ENCODE measurements at places on chromosomes 2 and 18. TPM values are rescaled to one million over a fixed set of nuclear protein-coding genes. Genes with fewer than 3 reads are reported as not detected.

GRCh38 chr18:78542204-78542603, 437.4 kb upstream of the SALL3 start:
- DNase-seq = no peak

GRCh38 chr18:45399146-45399545, 216.1 kb upstream of the SLC14A2 start:
- DNase-seq = no peak

- no peak for DNase-seq
Observed at GRCh38 chr18:24544949-24545348, 84.5 kb downstream of the HRH4 start.

DNA sequence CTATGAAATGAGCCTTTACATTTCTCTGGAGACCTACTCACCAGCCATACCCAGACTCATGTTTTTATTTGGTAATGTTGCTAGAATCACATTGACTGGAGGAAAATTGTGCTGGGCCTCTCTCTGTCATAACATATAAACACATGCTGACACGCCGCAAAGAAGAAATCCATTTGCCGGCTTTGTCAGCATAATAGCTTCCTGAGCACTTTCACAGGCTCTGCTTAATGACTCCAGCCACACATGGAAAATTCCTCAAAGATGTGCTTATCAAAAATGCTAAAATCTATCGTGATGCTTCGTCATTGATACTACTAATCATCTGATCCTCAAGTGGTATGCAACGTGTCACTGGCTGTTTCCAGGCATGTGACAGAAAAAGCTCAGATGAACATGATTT, 63.1 kb downstream of the RND3 start:
- DNase-seq = no peak

DNA sequence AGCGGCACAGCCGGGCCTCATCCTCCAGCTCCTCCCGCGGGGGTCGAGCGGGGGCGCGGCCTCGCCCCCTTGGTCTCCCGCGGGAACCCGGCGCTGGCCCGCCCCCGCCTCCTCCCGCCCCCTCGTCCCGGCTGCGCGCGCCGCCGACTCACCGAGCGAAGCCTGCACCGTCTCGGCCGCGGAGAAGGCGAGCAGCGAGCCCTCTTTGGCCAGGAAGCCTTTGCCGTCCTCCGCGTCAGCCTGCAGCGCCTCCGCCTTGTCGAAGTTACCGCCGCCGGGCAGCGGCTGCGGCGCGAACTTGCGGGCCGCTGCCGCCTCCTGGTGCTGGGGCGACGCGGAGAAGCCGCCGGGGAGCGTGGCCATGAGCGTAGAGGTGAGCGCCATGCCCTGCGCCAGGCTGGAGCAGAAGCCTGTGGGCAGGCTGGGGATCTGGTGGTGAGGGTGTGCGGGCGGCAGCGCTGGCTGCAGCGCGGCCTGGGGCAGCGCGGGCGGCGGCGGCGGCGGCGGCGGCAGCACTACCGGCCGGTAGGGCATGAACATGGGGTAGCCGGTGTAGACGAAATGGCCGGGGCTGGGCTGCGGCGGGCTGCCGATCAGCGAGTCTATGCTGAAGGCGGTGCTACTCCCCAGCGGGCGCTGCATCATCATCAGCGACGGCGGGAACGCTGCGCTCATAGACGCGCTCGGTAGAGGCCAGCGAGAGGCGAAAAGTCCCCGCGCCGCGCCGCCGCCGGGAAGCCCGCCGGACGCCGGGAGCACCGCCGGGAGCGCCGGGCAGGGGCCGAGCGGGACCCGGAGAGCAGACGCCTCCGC, 683 bp downstream of the GBX2 start:
- DNase-seq = peak; percentile 42

DNA sequence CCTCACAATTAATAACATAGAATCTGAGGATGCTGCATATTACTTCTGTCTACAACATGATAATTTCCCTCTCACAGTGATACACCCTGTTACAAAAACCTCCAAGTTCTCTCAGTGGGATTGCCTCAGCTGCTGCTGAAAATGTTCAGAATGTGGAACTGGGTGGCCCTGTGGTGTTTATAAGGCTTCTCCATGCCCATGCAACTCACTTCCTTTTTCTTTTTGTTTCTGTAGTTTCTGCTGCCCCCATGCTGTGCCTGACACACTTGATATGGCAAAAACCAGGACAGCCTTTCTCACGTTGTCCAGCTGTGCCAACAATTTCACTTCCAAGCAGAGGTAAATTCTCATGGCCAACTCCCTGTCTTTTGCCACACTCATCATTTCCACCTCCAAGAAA, 206.2 kb downstream of the RPIA start:
- no peak for DNase-seq

GRCh38 chr18:24121625-24122024, 17.2 kb upstream of the CABYR start:
- DNase-seq = no peak

TFCP2L1 gene
- not detected for polyA plus RNA-seq

CDK15 gene
- 15.7 TPM for polyA plus RNA-seq

PTPRN gene
- polyA plus RNA-seq = 22.0 TPM

SLC4A3 gene
- polyA plus RNA-seq = 6.1 TPM

RAB6D gene
- polyA plus RNA-seq = not detected

Data from IMR-90 (cell line).